ENCODE measurements at places on chromosomes 6 and 20.

GRCh38 chr6:87772597-87773530 lies 70.8 kb upstream of the AKIRIN2 start:
- DNase-seq, result no peak

DNA sequence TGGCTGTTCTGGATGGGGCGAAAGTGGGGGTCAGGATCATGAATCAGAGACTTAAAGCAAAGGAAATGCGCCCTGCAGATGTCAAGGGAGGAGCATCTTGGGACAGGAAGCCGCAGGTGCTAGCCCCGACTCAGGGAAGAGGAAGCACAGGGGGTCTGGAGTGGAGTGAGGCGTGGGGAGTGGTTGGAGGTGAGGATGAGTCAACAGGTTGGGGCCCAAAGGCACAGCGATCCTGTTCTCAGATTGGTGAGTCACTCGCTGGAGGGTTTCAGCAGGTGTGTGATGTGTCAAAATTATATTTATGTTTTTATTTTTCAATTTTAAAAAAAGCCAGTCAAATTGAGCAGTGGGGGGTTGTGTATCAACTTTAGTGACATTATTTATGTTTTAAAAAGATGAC lies 19.0 kb downstream of the PACSIN1 start:
- no peak for DNase-seq

- no peak for DNase-seq
Observed at GRCh38 chr20:36620917-36621316, 15.3 kb downstream of the RAB5IF start.

GRCh38 chr20:57414867-57415592 lies 23.8 kb downstream of the RBM38 start:
- DNase-seq, result no peak

DNA sequence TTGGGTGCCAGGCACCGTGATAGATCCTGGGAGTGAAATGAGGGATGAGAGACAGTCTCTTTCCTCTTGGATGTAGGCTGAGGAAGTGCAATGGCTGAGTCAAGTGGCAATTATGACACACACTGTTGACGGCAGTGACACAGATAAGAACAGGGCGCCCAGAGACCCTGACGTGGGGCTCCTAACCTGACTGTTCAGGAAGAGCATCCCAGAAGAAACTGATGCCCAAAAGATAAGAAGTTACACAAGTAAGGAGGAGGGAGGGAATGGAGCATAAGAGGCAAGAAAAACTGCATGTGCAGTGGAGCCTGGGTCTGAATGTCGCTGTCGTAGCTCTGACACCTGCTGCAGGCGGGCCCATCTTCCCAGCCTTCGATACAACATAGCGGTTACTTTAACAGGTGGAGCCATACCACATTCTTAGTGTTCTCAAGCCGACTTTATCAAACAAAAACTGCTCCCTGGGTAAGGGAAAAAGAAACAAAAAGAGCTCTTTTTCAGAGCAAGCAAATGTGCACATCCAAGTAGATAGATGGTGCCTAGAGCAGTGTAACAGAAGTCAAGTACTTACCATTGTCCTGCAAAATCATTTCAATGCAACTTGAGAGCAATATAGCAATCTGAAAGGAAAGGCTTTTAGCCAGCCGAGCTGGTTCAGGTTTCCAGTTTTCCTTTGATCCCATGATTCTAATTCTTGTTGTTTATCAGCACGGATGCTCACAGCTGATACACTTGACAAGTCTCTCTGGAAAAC lies 463.9 kb upstream of the JARID2 start:
- no peak for DNase-seq

DNA sequence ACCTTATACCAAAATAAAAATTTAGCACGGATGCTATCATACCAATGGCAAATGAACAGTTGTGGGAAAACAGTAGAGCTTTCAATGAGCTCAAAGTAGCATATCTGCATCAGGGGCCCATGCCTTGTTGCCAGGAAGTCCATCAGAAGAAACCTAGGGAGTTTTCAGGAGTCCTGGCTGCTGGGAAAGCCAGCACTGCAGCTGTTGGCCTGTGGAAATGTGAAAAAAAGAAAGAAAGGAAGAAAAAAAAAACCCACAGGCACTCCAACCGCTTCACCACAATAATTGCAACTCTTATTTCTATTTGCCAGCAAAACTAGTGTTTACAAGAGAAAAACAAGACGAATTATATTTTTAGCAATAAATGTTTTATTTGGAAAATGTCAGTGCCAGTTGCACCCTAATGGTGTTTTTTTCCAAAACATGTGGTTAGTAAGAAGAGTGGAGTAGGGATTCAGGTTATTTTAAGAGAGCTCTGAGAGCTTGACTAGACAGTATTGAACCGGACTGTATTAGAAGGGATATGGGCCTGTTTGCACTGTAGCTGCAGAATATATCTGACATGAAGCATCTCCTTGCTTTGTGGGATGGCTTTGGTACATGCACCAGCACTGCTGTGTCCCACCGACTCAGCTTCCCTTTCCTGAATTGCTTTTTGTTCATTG lies 137.3 kb downstream of the CCDC170 start:
- no peak for DNase-seq

- DNase-seq, result no peak
Observed at GRCh38 chr20:24937579-24937978, 11.5 kb upstream of the CST7 start.

DNA sequence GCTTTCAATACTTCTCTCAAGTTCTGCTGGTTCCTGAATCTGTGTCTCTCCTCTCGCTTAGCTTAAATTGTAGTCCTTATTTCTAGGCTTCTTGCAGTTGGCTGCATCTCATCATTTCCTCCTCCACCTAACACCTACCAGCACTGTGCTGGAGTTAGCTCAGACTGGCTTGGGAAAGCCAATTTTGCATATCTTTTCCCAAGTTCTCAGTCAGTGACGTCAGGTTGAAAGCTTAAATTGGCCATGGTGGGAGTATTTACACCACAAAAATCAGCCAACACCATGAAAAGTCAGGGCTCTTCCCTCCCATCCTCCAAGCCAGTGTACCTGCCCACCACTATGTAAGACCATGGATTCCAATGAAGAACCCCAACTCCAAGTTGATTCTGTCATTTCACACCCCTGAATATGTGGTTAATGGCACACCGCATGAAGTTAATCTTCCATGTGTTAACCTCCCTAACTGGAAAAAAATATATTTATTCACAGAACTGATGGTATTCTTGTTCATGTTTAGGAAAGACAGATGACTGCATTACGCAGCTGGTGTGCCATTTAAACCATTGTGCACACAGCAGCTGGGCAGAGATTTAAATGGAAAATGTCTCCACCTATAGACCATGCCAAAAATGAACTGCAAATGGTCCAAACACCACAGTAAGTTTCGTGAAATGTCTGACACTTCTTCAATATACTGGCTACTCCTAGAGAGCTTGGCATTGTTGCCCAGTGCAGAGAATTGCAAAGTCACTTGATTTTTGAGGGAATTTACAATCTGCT lies 274.1 kb upstream of the MAP3K7 start:
- no peak for DNase-seq

- DNase-seq, result no peak
Observed at GRCh38 chr6:53532942-53533341, 12.0 kb downstream of the GCLC start.

GRCh38 chr20:5833309-5833941 lies 83.2 kb downstream of the SHLD1 start:
- no peak for DNase-seq

GRCh38 chr6:16933961-16934360 lies 167.9 kb upstream of the STMND1 start:
- no peak for DNase-seq

DNA sequence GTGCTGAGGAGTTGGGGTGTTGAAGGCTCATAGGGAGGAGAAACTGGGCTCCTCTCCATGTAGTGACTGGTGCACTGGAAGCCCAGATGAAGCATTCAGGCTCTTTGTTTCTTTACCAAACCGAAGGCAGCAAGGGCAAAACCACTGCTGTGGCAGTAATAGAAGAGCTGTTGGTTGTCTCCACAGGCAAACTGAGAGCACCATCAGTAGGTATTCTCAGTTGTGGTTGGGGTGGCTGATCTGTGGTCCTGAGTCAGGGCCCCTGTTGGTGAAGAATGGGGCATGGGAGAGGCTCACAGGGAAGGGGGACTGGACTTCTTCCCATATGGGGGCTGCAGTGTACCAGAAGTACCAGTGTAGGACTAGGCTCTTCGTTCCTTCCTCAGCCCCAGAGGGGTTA lies 460.2 kb upstream of the IMPG1 start:
- DNase-seq, result no peak
